ENCODE measurements at places on chromosomes 4 and X.

DNA sequence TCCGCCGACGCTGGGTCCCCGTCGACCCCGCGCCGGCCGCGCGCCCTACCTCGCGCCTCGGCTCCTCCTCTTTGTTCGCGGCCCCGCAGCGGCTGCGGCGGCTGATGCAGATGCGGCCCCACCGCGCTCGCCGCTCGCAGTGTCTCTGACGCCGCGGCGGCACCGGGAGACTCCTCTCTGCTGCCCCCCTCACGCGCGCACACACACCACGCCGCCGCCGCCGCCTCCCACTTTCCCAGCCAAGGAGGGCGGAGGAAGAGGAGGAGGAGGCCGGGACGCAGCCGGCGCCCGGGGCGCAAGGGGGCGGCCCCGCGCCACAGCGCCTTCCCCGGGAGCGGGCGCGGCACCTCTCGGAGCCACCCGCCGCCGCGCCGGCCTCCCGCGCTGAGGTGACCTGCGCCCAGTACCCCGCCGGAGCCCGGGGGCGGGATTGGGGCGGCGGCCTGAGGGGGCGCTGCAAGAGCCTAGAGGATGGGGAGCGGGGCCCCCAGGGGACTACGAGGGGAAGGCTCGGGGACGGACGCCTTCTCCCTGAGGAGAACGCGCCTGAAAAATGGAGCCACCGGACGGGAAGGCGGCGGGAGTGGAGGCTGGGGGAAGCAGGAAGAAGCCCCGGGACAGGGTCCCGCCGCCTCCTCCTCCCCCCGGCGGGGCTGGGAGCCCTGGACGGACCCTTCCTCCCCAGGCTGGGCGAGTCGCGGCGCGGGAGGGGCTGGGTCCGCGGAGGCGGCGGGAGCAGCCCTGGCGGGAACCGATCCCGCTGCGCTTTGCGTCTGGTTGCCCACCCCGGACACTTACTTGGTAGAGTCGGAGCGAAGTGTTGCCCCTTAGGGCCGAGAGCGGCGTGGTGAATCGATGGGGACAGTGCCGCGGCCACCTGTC lies at the start of gene SH3RF1:
Gene SH3RF1 (minus strand): TSS at position 147 of the 882 bp plus-strand sequence. CDS start 1,744 bp downstream, outside the sequence.
- DNase-seq = peak; percentile 88

- no peak for DNase-seq
Observed at GRCh38 chr4:159035570-159035969, 67.3 kb upstream of the RAPGEF2 start.

GRCh38 chr4:174794543-174795094 lies 34.4 kb downstream of the GLRA3 start:
- DNase-seq = no peak

GRCh38 chr4:148415500-148415899 lies 26.7 kb downstream of the NR3C2 start:
- DNase-seq = no peak

GRCh38 chr4:112325530-112325929 lies 28.4 kb downstream of the ALPK1 start:
- DNase-seq = no peak

DNA sequence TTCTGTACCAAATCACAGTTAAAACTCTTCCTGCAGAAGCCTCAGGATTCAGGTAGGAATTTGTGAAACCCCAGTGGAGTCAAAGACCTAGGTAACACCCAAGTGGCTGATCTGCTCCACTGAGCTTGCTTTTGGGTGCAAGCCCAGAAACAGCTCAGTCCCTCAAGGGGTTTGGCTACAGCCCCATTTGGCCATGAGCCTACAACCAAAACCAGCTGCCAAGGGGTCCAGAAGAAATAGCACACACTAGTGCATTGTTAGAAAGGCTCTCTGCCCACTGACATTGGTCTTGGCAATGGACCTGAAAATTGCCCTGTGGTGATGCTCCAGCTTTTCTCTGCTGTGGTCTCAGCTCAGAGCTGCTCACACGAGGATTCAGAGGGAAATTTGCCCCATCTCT lies 577.4 kb upstream of the INTU start:
- DNase-seq = no peak
